CD4-positive, alpha-beta T cell treated with Interleukin-15 for 4 hours (primary cell): ENCODE measurements at places on chromosomes 6 and 20.
A peak's percentile ranks its signal among the peaks of the same experiment; 100 is the strongest.

GRCh38 chr6:75563032-75563431 is 38.6 kb upstream of the SENP6 start:
- peak; percentile 6 for DNase-seq

DNA sequence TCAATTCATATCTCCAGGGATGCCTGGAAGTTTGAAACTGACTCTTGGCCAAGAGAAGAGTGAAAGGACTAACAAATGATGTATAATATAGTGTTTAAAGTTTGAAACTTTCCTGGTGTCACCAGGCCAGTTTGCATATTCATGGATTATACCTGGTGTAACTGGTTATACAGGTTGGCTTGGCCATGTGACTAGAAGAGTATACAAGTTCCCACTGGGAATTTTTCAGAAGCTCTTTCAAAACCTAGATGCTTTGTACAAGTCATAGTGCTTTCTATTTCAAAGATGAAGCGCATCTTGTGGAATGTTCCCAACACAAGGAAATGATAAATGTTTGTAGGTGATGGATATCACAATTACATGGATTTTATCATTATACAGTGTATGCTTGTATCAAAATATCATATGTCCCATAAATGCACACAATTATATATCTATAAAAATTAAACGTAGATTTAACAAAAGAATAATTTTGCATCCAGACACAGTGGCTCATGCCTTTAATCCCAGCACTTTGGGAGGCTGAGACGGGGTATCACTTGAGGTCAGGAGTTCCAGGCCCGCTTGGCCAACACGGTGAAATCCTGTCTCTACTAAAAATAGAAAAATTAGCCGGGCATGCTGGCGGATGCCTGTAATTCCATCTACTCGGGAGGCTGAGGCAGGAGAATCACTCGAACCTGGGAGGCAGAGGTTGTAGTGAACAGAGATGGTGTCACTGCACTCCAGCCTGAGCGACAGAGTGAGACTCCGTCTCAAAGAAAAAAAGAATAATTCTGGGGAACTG is 1420.2 kb downstream of the GRIK2 start:
- DNase-seq: no peak

- no peak for DNase-seq
Observed at GRCh38 chr6:141152951-141153350, 979.8 kb upstream of the GJE1 start.

DNA sequence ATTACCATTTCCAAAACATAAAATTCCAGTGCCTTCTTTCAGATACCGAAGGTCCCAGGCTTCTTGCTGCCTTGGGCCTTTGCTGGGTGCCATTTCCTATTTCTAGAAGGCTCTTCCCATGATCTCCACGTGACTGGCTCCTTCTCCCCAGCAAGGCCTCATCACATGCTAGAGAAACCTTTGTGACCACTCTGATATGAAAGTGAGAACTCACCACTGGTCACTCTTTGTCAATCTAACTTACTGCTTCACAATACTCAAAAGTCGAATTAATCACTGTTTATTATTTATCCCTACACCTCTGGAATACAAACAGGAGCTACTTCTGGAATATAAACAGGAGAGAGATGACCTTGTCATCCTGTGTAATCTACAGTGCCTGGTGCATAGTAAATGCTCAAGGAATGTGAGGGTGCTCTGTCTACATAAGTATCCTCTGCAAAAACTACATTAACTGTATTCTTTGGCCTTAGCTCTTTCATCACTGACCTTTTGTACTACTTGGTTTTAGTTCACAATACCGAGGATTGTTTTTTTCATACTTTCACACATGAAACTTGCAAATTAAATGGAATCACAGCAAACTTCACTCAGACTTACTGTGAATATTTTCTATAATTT is 1.6 kb downstream of the STX7 start:
- DNase-seq: no peak

DNA sequence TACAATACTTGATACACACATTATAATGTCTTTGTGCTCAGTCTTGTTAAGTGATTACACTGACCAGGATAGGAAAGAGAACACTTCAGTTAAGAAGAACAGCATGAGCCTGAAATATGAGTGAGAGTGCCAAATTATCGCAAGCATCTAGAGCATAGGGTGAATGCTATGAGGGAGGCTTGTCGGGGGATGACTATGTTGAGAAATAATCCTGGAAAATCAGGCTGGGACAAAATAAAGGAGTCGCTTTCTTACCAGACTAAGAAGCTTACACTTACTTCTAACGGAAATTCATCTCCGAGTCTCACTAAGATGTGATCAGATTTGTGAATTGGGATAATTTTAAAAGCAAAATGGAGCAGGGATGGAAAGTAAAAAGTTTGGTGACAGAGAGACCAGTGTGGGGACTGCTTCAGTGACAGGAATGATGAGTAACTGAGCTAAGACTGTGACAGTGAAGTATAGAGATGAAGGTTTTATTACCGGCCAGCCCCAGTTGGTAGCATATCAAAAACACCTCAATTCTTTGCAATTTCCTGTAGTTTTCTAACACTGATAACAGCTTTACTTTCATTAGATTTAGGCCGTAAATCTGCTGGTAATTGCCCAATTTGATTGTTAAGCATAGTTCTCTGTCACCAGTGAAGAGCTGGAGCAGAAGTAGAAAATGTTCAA is 48.4 kb upstream of the DEFB112 start:
- DNase-seq: no peak

- DNase-seq: no peak
Observed at GRCh38 chr6:158024566-158025297, 43.1 kb downstream of the SYNJ2 start.

DNA sequence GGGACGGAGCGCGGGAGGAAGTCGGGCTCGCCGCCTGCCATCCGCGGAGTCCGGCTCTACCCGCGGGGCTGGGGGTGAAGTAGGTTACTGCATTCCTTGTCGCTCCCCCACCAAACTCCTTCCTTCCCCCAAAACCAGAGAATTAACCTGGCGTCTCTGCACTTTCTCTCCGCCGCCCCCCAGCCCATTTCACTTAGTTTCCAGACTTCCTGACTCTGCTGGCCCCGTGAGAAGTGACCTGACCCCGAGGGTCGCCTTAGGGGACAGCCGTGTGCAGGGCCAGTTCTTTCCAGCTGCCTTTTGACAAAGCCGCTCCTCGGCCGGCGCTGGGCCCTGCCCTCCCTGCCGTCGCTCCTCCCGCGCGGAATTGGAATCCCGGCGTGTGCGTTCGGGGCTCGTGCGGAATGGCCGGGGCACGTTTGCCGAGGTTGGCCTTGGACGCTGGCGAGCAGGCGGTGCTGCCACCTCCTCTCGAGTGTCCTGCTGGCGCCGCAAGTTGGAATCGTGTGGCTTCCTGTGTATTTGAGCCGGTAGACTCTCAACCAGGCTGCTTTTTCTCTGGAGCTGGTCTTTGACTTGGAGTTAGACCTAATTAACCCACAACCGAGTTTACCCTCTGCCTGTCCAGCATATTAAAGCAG is 650 bp downstream of the DCBLD1 start:
- no peak for DNase-seq

DNA sequence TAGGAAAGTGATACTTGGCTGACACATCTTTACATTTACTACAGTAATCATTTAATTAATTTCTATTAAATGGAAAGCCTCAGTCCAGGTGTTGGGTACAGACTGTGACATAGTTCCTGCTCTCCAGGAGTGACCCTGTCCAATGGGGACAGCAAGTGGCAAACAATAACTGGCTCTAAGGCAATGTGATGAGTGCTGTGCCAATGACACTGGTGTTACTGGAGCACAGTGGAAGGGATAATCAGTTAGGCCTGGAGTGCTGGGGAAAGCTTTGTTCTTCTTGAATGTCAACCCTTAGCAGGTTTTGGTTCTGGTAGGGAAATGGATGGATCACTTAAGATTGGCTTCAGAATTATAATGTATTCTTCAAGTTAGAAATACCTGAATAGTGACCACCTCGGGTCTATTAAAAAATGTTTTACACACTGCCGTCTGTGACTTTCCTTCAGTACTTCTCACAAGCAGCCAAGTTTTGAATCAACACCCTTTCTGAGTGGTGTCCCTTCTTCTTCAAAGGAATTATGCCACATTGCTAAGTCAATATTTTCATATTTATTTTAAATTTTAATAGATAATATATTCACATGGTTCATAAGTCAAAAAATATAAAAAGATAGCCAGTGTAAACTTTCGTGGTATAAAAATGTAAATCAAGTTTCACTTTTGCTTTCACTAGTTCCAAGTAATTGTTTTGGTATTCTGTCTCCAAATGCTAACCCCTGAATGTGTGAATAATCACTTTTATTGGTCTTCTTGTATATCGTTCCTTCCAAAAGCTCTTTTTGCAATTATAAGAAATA is 9.6 kb downstream of the CMTR1 start:
- DNase-seq: peak; percentile 10

- no peak for DNase-seq
Observed at GRCh38 chr20:45863543-45864470, 6.4 kb downstream of the ZSWIM3 start.

DNA sequence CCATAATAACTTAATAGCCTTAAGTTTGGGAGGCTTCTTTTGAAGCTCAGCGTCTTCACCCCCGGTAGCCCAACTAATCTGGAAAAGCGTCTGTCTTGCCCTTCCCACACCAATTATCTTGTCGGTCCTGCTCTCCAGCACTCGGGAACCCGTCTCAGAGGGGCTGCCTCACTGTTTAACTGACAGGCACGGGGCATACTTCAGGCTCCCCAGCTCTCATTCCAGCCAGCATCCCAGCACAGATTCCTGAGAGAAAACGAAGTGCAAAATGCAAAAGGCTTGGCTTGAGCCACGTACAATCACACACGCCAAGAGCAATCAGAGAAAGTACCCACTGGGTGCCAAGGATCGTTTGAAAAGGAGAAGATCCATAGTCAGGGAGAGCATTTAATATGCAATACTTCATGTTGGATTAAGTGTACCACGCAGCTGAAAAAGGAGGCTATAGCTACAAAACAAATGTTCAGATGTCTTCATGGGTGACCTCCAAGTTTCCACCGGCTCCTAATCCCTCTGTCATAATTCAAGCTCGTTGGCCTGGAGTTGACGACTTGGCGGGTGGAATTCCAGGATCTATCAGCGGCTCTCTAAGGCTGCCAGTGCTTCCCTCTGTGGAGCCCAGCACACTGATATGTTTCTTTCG is 53.7 kb upstream of the STX16 start:
- no peak for DNase-seq

DNA sequence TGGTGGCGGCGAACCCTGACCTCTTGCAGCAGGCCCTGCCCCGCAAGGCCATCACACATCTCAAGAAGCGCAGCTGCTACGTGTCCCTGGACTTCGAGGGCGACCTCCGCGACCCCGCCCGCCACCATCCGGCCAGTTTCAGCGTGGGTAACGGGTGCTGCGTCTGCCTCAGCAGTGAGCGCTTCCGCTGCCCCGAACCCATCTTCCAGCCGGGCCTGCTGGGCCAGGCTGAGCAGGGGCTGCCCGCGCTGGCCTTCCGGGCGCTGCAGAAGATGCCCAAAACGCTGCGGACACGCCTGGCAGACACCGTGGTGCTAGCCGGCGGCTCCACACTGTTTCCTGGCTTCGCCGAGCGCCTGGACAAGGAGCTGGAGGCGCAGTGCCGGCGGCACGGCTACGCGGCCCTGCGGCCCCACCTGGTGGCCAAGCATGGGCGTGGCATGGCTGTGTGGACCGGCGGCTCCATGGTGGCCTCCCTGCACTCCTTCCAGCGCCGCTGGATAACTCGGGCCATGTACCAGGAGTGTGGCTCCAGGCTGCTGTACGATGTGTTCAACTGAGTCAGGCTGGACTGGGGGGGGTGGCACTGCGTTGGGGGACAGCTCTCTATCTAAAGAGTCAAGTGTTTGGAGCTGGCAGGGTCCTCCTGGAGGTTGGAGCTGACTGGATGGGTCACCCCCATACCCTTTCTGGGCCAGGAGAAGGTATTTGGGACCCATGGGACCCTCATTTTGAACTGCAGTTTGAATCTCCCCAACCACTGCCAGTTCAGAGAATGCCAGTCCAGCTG is 1.1 kb downstream of the ACTL10 start:
- peak; percentile 78 for DNase-seq

DNA sequence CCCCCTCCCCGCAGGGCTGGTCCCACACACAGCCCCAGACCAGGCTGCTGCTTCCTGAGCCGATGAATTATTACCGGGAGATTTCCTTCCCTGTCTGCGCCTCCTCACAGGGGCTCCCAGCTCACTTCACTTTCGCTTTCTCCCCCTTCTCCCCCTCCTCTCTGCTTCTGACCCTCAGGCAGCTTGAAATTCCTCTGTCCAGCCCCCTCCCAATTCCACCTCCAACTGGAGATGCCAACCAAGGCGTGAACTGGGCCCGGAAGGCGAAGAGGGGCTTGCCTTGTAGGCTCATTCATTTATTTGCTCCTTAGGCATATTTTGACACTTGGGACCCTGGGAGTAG is 1.7 kb upstream of the TCF15 start:
- DNase-seq: no peak

DNA sequence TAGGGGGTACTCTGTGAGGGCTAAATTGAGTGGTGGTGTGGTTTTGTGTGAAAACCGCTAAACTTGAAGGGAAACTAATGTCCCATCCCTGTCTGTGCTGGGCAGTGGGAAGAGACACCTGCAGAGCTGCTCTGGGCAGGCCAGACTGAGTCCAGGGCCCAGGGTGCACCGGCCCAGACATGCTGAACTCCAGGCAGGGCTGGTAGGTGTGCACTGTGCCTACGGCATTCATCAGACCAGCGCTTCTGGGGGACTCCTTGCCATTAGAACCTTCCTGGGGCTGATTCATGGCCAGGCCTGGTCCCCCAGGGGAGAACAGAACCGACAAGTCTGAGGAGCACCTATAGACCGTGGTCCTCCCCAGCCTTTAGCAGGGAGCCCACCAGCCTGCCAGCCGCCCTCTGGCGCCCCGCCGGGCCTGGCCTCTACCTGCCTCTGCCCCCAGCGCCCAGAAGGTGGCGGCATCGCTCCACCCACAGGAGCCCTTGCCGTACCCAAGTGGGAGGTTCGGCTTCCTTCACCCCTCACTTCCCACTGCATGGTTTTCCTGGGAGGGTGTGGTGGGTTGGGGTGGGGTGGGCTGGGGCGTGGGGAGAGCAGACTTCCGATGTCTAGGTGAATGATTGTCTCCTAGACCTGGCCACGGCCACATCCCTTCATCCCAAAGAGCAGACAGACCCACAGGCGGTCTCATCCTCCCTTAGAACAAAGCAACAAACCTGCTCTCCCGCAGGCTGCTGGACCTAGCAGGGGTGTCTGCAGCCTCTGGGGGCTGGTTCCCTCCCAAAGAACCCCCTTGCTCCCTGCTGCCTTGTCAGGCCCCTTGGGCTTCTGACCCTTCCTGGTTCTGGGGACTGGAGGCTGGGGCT is 15.5 kb downstream of the CCDC167 start:
- DNase-seq: peak; percentile 75

DNA sequence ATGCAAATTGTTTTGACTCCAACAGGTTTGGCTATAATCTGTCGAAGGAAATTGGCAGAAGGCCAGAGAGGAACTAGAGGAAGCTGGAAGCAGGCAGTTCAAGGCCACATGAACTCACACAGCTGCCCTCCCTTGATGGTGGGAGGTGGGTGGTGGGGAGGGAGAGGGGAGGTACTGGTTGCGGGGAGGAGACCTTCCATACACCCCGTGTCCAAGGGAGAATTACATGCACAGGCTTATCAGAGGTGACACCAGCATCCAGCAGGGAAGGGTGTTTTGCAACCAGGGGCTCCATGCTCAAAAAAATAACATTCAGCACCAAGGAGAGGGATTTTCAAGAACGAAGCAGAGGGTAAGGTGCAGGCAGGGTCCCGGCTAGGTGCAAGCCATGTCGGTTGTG is 9.1 kb downstream of the PRND start:
- no peak for DNase-seq

- no peak for DNase-seq
Observed at GRCh38 chr6:85561750-85562357, 31.8 kb downstream of the SNX14 start.
